T-helper 1 cell treated with Interleukin-12 subunit alpha and Interleukin-12 subunit beta and Interleukin-4 antibody, amounts not matched to agents 30 ng/mL and 1 ng/mL, for 36 hours (primary cell): ENCODE measurements at places on chromosomes 1 and 21. TPM values are rescaled to one million over a fixed set of nuclear protein-coding genes. Genes with fewer than 3 reads are reported as not detected.

LRRC53 gene
- total RNA-seq, result not detected in 2 replicates

ANXA9 gene
- not detected in 2 replicates for total RNA-seq

PAPPA2 gene
- 0.12 TPM in 2 replicates for total RNA-seq

ACTN2 gene
- total RNA-seq, result not detected in 2 replicates

FCRL5 gene
- not detected in 2 replicates for total RNA-seq

LENEP gene
- total RNA-seq, result 0.93 and 0.98 TPM in 2 replicates

TCHHL1 gene
- total RNA-seq, result not detected in 2 replicates

TMEM51 gene
- total RNA-seq, result 0.10 and 0.24 TPM in 2 replicates

CHIA gene
- total RNA-seq, result not detected in 2 replicates

EXO5 gene
- total RNA-seq, result 16.3 and 19.6 TPM in 2 replicates

TRIM67 gene
- total RNA-seq, result not detected in 2 replicates

C1orf216 gene
- total RNA-seq, result 17.6 and 20.8 TPM in 2 replicates

LDLRAD2 gene
- total RNA-seq, result not detected in 2 replicates

EXTL1 gene
- total RNA-seq, result not detected in 2 replicates

GOLT1A gene
- not detected in 2 replicates for total RNA-seq

PEAR1 gene
- 0.12 and 0.29 TPM in 2 replicates for total RNA-seq

GMEB1 gene
- total RNA-seq, result 28.2 and 29.4 TPM in 2 replicates

SH2D2A gene
- total RNA-seq, result 234 and 243 TPM in 2 replicates

LINGO4 gene
- 0.10 and 0.12 TPM in 2 replicates for total RNA-seq
